WTC11 (cell line): ENCODE measurements at places on chromosomes 1 and 21. TPM values are rescaled to one million over a fixed set of nuclear protein-coding genes. Genes with fewer than 3 reads are reported as not detected.

CELA2B gene
- 0.55 TPM in 1 of 3 replicates, not detected in the others for total RNA-seq

- H3K27ac ChIP-seq = no peak overlapping the region
- no peaks in the 10 kb centered on the region; the same call in 1 of the 2 replicates for H3K27me3 ChIP-seq
- no peak for DNase-seq
- no peaks in the 10 kb centered on the region for H3K36me3 ChIP-seq
These were observed 63.7 kb downstream of the WLS start for GRCh38 chr1:68168545-68169171.

DNA sequence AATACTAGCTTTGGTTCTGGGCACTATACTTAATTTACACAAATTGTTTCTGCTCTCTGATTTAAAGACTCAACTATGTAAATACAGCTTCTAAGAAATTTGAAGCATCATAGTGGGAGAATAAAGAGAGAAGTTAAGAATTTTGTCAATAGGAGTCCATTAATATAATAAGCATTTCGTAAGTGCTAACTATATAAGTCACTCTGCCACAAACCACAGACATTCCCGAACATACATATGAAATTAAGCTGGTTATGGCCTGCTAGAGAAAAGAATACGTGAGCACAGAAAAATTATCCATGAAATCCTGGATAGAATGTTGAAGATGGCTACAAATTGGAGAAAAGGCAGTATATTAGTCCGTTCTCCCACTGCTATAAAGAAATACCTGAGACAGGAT lies 526.2 kb downstream of the MRPL39 start:
- H3K27ac ChIP-seq = no peak overlapping the region
- H3K4me3 ChIP-seq = no peak overlapping the region
- peaks cover 2% of the 10 kb centered on the region; the same call in 1 of the 2 replicates for H3K4me1 ChIP-seq
- no peaks in the 10 kb centered on the region for H3K27me3 ChIP-seq
- no peak for DNase-seq

IL20 gene
- total RNA-seq = not detected in 3 replicates

GRCh38 chr1:58929671-58930325 lies 146.0 kb upstream of the JUN start:
- H3K4me3 ChIP-seq = no peak overlapping the region
- H3K4me1 ChIP-seq = no peaks in the 10 kb centered on the region
- peaks cover 2% of the 10 kb centered on the region for H3K27me3 ChIP-seq
- no peak for DNase-seq
- no peaks in the 10 kb centered on the region for H3K36me3 ChIP-seq
- H3K27ac ChIP-seq = no peak overlapping the region
